A549 treated with GW870086 at 1 μM for 4 hours (cell line): ENCODE measurements at places on chromosomes 4 and X. TPM values are rescaled to one million over a fixed set of nuclear protein-coding genes. Genes with fewer than 3 reads are reported as not detected.

Gene EXOC1L
- total RNA-seq: not detected in 5 replicates

Gene CXCL11
- total RNA-seq: 0.13 to 0.19 TPM (median 0.15 TPM) in 3 of 5 replicates, not detected in the others

Gene TRAM1L1
- total RNA-seq: 0.40 to 0.70 TPM (median 0.59 TPM) in 5 replicates

Gene ESX1
- total RNA-seq: 0.10 to 0.16 TPM (median 0.16 TPM) in 3 of 5 replicates, not detected in the others

Gene PSAPL1
- 0.15 to 0.33 TPM (median 0.22 TPM) in 5 replicates for total RNA-seq

Gene SCML2
- total RNA-seq: 6.6 to 8.9 TPM (median 7.5 TPM) in 5 replicates

Gene ZNF185
- 6.9 to 9.3 TPM (median 8.6 TPM) in 5 replicates for total RNA-seq

Gene PCSK1N
- total RNA-seq: 25.1 to 49.0 TPM (median 43.6 TPM) in 5 replicates

Gene TACR3
- total RNA-seq: not detected in 5 replicates

Gene BEND4
- total RNA-seq: 0.01 TPM in 1 of 5 replicates, not detected in the others

Gene CXCL1
- 8.2 to 9.5 TPM (median 9.2 TPM) in 5 replicates for total RNA-seq

Gene CSN1S1
- total RNA-seq: not detected in 5 replicates

Gene VEGFD
- 0.27 to 0.42 TPM (median 0.29 TPM) in 5 replicates for total RNA-seq

Gene SOWAHB
- total RNA-seq: not detected in 5 replicates

Gene CSAG3
- not detected in 5 replicates for total RNA-seq

Gene PCDH19
- 0.02 to 0.03 TPM (median 0.02 TPM) in 5 replicates for total RNA-seq

Gene PDE5A
- total RNA-seq: 0.21 to 0.69 TPM (median 0.43 TPM) in 5 replicates

Gene CYTL1
- not detected in 5 replicates for total RNA-seq

Gene SCRG1
- total RNA-seq: not detected in 5 replicates

Gene PPEF1
- 1.1 to 2.0 TPM (median 1.7 TPM) in 5 replicates for total RNA-seq

Gene MBNL3
- 0.01 TPM in 1 of 5 replicates, not detected in the others for total RNA-seq

Gene NEIL3
- total RNA-seq: 8.7 to 11.2 TPM (median 9.6 TPM) in 5 replicates

Gene NEUROG2
- total RNA-seq: not detected in 5 replicates

Gene HAND2
- 0.39 to 0.72 TPM (median 0.61 TPM) in 5 replicates for total RNA-seq

Gene FOXR2
- total RNA-seq: not detected in 5 replicates

Gene ADAM29
- not detected in 5 replicates for total RNA-seq

Gene UBA1
- 165 to 203 TPM (median 189 TPM) in 5 replicates for total RNA-seq

Gene RIBC1
- 0.57 to 1.3 TPM (median 0.78 TPM) in 5 replicates for total RNA-seq

Gene REPS2
- 0.57 to 1.0 TPM (median 0.73 TPM) in 5 replicates for total RNA-seq

Gene PRAF2
- total RNA-seq: 37.2 to 44.9 TPM (median 40.9 TPM) in 5 replicates

Gene EPGN
- not detected in 5 replicates for total RNA-seq

Gene ARAP2
- 0.19 to 0.41 TPM (median 0.35 TPM) in 5 replicates for total RNA-seq

Gene LGI2
- 0.06 to 0.25 TPM (median 0.10 TPM) in 5 replicates for total RNA-seq

Gene BEX1
- not detected in 5 replicates for total RNA-seq

Gene PLAC8
- 0.75 to 2.0 TPM (median 1.5 TPM) in 5 replicates for total RNA-seq

Gene LINC00632
- 0.89 to 1.9 TPM (median 1.3 TPM) in 5 replicates for total RNA-seq

Gene CDS1
- 0.48 to 0.88 TPM (median 0.65 TPM) in 5 replicates for total RNA-seq

Gene RTL3
- total RNA-seq: 0.05 to 0.13 TPM (median 0.08 TPM) in 4 of 5 replicates, not detected in the other

Gene MAGEA1
- total RNA-seq: 0.09 to 0.22 TPM (median 0.16 TPM) in 3 of 5 replicates, not detected in the others
